ENCODE measurements at places on chromosomes 3 and 15. TPM values are rescaled to one million over a fixed set of nuclear protein-coding genes. Genes with fewer than 3 reads are reported as not detected.

Gene GOLGA6L4
- total RNA-seq = 0.58 TPM

Gene ACKR2
- total RNA-seq = not detected

Gene CX3CR1
- total RNA-seq = not detected

Gene DPPA2
- not detected for total RNA-seq

DNA sequence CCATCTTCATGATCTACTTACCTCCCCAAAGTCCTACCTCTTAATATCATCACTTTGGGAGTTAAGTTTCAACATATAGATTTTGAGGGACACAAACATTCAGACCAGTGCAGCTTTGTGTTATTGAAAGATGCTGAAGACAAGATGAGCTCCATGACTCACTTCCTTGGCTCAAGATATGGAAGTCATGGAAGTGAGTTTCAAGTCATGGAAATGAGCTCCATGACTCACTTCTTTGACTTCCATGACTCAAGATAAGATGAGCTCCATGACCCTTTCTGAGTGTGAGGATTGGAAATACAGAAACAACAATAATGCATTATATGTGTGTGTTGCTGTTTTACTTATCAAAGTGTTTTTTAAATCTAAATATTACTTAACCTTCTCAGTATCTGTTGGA is 170.2 kb upstream of the TPRG1 start:
- DNase-seq = no peak

- DNase-seq = no peak
Observed at GRCh38 chr3:147371140-147371539, 35.2 kb downstream of the ZIC4 start.

DNA sequence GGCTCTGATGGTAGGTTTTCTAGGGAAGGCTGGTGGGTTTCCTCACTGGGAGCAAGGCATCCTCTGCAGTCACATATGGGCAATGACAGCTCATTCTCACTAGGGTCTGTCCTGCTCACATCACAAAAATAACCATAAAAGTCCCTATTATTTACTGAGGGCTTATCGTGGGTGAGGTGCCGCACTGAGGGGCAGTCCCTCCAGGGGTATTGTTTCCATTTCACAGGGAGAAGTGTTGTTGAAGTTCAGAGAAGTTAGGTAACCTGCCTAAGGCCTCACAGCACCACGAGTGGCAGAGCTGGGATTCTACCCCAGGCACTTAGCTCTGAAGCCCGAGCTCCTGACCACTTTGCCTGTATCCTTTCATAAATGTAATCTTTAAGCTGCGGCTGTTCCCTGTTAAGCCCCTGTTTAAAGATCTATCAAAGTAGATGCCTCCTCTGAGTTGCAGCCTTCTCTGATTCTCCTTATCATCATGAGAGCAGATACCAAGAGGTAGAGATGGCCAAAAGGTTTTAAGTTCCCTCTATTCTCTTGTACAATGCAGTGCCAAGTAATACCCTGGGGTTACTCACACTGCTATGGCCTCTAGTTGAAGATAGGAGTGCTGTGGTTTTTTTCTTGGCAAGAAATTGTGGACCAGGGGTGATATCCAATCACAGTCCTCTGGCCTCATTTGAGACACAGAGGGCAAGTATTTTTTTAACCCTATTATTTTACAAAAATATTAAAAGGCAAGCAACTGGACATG is 107.0 kb downstream of the RPLP1 start:
- no peak for DNase-seq

- no peak for DNase-seq
Observed at GRCh38 chr3:82088749-82089148, 327.3 kb upstream of the GBE1 start.

- DNase-seq = no peak
Observed at GRCh38 chr15:52491472-52491871, 37.2 kb downstream of the MYO5A start.

DNA sequence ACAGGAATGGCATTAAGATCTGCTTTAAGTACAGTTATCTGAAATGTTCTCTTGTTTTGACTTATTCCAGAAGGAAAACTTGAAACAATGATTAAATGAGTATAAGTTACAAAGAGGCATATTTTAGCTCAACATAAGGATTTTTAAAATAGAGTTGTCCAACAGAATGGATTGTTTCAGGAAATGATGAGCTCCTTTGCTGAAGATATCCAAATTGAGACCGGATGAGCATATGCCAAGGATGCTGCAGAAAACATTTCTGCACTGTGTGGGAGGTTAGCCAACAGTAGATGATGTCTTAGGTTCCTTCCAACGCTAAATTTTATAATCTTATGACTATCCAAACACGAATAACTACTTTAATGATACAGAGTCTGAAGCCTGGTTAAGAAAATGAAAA is 226.5 kb upstream of the NANOGP8 start:
- no peak for DNase-seq

DNA sequence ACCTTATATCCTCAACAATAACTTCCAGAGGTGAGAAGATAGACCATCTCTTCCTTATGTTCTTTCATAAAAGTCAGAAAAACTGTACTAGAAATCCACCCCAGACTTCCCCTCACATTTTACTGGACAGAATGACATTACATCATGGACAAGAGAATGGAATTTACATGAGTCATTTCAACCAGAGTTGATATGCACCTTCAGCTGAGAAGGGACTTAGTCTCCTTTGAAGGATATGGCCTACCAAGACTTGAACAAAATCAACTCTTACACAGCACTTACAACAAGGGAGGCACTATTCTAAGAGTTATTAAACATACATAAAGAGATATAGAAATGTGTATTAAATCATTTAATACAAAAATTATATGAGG is 380.0 kb upstream of the DPH6 start:
- DNase-seq = no peak

GRCh38 chr15:26157081-26157480 is 294.0 kb upstream of the ATP10A start:
- peak; percentile 66 for DNase-seq

DNA sequence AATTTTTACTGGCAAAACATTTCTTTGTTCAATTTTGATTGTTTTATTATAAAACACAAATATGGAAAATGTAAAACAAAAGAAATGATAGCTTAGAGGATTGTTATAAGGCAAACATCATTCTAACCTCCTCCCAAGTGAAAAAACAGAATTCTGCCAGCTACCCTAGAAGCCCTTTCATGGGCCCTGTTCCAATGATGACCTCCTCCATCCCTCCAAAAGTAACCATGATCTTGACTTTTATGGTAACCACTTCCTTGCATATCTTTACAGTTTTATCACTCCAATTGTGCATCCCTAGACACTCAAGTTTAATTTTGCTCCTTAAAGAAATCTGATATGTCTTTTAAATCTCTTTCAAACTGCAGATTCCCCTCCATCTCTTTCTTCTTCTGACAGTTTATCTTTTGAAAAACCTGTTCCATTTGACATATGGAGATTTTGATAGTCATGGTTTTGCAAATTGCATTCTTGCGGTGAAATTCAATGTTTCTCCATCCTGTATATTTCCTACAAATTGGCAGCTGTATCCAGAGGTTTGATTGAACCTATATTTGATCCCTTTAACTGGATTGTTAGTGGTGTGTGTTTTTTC is 27.0 kb upstream of the TNFAIP8L3 start:
- no peak for DNase-seq
